ENCODE measurements at places on chromosomes 3 and 15.
A peak's percentile ranks its signal among the peaks of the same experiment; 100 is the strongest.

DNA sequence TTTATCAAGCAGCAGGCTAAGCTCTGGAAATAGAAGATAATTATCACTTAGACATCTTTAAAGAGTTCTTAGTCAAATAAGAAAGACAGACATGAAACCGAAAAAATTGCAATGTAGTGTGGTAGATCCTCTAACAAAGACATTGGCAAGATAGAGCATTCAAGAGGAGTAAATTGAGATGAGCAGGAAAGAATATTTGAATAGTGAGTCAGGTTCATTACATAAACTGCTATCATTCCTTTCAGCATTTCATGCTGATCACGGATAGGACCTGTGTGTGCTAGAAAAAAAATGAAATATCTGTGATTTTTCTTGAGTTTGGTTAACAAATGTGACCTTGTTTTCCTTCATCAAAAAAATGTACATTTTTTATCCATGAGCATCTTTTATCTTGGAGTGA is 460.9 kb downstream of the OTOL1 start:
- no peak for DNase-seq

DNA sequence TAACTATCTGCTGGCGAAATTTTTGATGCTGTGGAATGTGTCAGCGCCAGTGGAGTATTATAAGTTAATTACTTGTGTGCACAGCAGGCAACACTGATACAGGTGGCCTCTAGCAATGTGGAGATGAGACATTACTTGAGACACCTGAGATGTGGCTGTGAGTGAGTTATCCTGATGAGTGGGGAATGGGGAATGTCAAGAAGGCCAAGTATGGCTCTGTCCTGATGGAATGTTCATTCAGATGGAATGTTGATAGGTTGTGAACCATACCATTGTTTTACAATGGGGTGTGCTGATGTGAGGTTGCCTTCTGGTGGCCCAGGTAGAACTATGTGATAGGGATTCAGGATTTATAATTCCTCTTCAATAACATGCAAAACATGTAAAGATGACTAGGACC is 404.8 kb downstream of the PTPRG start:
- DNase-seq, result no peak

GRCh38 chr15:20671675-20672074 is 130.1 kb upstream of the GOLGA6L6 start:
- no peak for DNase-seq

GRCh38 chr3:55297245-55297644 is 189.9 kb downstream of the WNT5A start:
- no peak for DNase-seq

DNA sequence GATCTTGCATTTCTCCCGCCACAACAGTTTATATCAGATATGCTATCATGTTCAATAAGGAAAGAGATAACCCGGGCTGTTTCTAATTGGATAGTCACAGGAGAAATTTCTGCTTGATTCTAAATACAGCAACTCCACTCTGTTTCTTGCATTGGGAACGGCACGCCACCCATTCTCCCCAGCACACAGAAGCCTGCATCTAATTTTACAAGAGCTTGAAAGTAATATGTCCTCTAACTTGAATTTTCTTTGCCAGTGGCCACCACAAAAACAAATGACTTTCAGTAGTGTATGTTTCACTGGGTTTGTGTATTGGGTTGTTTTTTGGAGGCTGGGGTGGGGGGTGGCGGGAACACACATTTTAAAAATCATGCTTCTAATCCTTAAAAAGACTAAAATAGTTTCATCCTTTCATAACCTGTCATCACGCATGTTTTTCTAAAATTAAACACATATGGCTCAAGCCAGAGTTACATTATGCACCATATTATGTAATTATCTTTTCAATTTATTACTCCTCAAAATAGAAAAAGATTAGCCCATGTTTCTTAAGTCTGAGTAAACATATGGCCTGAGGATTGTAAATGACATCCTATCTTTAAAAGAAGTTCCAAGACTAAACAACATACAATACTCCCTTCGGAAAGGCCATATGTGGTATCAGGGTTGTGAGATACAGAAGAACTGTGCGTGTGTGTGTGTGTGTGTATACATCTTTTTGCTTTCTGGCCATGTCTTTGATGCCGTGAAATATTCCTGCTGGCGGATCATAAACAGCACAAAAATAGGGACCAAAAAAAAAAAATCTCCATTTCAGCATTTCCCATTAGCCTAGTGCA is 176.3 kb downstream of the FOXP1 start:
- DNase-seq, result no peak

DNA sequence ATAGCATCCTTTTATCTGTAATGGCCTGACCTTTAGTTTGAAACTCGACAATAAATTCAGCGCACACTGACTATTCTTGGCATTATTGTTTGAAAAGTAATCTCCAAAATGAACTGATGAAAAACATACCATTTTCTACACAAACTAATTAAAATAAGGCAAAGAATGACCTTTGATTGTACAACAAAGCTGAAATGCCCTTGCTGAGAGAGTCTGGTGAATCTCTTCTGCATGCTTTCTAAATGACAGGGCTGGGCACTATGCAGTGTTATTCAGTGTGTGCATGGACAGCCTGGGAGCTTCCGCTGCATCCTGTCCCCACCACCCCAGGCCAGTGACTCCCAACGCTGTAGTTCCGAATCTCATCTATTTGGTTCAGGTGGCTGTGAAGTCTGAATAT is 530.8 kb downstream of the FOXP1 start:
- no peak for DNase-seq

GRCh38 chr15:34019369-34019990 is 19.5 kb downstream of the AVEN start:
- no peak for DNase-seq

DNA sequence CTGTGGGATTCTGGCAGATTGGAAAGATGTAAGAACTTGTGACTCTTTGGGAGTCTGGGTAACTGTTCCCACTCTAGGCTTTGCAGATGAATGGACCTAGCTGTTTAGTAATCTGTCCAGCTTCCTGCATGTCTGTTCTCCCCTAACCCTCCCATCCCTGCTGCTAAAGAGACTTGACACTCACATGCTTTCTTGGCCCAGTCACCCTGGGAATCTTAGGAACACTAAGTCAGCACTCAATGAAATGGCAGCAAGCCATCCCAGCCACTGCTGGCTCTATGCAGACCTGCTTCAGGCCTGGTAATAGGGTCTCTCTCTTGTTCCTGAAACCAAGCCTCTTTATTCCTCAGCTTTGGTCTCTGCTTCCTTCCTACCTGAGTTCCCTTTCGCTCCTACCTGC is 63.7 kb upstream of the THSD4 start:
- no peak for DNase-seq

- no peak for DNase-seq
These were observed 109.7 kb downstream of the MYLK start for GRCh38 chr3:123774474-123774873.

DNA sequence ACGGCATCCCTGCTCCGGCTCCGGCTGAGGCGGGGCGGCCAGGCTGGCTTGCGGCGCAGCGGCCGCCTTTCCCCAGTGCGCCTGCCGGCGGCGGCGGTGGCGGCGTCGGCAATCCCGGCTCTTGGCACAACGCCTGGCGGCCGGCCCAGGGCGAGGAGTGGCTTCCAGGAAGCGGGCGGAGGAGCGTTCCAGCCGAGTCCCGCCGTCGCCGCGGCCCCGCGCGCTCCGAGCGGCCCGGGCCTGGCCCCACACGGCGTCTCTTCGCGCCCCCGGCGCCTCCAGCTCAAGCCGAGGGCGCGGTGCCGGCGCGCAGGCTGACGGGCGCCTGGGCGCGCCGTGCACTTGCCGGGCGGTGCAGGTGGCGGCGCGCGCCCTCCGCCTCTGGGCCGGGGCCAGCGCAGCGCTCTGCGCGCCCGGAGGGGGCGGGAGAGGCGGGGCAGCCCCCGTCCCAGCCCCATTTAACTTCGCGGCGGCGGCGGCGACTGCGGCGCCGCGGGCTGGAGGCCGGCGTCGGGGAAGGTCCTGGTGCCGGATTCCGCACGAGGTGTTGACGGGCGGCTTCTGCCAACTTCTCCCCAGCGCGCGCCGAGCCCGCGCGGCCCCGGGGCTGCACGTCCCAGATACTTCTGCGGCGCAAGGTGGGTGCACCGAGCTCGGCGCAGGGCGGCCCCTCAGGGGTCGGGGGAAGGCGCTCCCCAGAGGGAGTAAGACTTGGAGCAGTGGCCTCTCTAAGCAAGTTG is at the start of gene ADAMTSL3:
TSS of gene ADAMTSL3 (plus strand) at position 485 of the 740 bp plus-strand sequence. CDS start 1,639 bp downstream, outside the sequence.
- no peak for DNase-seq

DNA sequence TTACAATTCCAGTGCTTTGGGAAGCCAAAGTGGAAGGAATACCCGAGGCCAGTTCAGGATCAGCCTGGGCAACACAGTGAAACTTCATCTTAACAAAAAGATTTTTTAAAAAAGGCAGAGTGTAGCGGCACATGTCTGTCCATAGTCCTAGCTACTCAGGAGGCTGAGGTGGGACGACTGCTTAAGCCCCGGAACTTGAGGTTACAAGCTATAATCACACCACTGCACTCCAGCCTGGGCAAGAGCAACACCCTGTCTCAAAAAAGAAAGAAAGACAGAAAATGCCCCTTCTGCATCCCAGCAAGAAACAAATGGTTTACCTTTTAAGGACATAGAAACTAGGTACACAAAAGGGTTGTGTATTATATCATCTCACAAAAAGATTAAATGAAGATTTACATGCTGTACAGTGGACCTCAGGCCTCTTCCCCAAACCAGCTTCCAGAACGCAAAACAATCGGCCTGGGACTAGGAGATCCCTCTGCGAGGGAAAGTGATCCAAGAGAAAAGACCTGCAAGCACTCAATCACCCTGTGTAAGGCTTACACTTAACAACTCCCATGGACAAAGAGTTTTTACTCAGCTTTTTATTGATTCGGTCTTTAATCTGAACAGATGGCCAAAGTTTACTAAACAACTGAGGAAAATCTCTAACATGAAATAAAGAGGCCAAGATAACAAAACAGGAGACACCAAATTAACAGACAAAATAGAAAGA is 21.2 kb downstream of the TFDP2 start:
- DNase-seq, result no peak

GRCh38 chr15:81264072-81264857 is 59.7 kb downstream of the STARD5 start:
- DNase-seq, result no peak

DNA sequence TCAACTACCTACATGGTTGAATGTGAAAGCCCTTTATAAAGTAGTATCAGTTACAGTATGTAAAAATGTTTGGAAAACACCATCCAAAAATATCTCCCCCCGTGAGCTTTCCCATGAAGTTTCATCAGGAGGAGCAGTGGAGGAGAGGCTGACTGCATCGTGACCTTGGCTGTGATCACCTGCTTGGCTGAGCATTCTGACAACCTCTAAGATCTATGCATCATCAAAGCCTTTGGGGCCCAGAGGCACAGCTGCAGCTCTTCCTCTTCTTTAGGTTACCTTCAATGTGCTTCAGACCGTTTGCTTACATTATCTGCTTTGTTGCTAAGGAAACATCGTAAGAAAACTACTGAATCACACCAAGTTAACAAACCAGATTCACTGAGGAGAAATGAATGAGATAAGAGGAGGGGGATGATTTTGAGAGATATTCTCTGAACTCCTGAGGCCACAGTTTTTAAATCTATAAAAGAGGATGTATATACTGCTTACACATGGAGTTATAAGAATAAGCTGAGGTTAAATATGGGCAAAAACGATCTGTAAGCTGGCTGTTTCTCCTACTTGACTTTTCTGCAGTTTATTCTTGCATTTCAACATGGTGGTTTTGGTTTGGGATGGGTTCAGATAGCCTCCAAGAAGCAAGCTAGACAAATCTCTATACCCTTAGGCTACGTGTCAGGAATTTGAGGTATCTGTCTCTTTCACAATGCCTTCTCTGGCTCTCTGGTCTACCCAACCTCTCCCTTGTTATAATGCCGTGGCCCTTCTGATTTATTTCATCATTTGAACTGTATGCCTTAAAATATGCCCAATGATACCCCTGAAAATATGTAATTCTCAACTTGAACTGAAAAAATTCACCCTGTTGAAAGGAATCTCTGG is 4.0 kb downstream of the GCSAM start:
- peak; percentile 58 for DNase-seq

GRCh38 chr15:48273049-48273448 is 58.2 kb upstream of the DUT start:
- no peak for DNase-seq

GRCh38 chr15:90917569-90917968 is 14.5 kb downstream of the MAN2A2 start:
- DNase-seq, result no peak

DNA sequence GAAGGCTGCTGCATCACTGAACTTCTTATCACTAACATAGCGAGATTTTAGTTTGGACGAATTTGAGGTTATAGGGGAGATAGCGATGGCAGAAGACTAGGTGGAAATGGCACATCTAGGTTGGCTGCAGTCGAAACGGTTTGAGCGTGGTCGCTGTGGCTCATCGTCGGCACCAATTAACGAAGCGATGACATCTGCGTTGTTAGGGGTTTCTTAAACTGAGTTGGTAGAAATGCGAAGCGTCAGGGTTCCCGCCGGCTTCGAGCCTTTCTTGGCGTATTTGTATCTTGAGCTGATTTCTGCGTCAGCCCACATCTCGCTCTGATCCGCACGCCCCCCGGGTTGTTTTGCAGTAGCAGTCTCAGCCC is 319 bp downstream of the LNP1 start:
- DNase-seq, result peak; percentile 56
